NCI-H1417 (cell line): ENCODE measurements at places on chromosomes 13 and 19.

DNA sequence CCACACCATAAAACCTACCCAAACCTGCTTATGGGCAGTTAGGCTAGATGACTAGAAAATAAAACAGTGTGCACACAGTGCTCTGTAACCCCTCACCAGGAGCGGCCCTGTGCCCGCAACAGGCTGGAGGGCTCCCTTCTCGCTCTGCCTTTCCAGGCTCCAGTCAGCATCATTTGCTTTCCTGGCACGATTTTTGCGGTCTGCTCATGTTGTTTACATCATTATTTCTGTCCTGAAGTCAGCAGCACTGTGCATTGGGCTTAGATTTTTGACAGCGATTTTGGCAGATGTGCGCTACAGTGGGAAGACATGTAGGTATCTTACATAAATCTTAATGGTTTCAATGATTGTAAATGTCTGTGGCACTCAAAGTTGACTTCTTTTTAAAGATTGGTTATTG is 344.0 kb downstream of the MTUS2 start:
- no peak for DNase-seq

DNA sequence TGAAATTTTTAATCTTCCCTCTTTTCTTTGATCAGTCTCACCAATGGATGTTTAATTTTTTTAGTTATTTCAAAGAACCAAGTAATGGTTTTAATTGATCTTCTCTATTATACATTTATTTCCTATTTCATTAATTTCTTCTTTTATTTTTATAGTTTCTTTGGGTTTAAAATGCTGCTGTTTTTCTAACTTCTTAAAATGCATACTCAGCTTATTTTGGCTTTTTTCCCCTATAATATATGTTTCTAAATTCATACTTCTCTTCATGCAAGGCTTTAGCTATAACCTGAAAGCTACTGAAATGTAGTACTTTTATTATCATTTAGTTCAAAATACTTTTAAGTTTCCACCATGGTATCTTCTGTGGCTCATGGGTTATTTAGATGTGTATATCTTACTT is 53.9 kb downstream of the ANKRD10 start:
- no peak for DNase-seq

GRCh38 chr13:36069881-36070366 is 61.3 kb downstream of the DCLK1 start:
- DNase-seq: no peak

DNA sequence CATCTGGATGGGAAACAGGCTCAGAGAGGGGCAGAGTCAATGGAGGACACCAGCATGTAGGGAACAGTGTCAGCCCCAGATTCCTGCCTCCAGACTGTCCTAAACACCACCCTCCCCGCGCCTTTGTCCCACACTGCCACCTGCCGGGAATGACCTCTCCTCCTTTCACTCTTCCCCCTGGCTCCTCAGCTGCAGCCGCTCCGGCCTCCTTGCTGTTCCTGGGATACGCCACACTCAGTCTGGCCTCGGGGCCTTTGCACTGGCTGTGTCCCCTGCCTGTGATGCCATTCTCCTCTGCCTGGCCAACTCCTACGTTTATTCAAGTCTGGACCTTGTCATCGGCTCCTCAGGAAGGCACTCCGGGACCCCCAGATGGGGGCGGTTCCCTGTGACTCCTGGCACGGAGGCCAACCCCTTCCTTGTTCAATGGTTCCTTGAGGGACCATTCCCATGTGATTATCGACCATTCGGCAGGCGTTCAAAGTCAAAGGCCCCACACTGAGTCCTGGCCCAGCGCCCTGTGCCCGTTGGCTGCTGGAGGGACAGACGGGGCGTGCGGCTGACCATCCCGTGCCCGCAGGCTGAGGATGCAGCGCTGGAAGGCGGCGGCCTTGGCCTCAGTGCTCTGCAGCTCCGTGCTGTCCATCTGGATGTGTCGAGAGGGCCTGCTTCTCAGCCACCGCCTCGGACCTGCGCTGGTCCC is 15.8 kb downstream of the FUT6 start:
- DNase-seq: no peak

DNA sequence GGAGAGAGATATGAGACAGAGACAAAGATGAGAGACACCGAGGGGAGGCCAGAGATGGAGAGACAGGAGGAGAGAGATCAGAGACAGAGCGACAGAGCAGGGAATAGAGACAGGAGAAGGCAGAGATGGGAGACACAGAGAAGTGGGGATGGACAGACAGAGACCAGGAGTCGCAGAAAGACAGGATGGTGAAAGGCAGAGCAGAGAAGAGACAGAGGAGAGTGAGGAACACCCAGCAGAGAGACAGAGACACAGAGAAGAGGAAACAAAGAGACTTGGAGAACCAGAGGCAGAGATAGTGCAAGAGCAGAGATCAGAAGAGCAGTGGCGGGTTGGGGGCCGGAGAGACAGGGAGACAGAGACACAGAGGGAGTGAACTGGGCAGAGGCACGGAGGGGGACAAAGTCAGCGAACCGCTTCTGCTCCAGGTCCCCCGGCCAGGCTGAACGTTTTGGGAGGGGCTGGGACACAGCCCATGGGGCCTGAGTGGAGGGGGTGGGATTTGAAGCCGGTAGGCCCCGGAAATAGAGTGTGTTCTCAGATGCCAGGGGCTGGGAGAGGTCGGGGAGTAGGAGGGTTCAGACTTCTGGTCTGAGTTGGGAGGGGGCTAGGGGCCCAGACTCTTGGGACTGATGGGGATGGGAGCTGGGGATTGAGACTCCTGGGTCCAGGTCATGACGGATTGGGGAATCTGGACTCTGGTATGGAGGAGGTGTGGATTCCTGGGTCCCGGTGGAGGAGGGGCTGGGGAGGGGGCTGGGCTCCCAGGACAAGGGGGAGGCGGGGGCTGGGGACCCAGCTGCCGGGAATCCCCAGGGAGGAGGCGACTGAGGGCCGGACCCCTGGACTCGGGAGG is 654 bp downstream of the ZNF579 start:
- peak; percentile 41 for DNase-seq

DNA sequence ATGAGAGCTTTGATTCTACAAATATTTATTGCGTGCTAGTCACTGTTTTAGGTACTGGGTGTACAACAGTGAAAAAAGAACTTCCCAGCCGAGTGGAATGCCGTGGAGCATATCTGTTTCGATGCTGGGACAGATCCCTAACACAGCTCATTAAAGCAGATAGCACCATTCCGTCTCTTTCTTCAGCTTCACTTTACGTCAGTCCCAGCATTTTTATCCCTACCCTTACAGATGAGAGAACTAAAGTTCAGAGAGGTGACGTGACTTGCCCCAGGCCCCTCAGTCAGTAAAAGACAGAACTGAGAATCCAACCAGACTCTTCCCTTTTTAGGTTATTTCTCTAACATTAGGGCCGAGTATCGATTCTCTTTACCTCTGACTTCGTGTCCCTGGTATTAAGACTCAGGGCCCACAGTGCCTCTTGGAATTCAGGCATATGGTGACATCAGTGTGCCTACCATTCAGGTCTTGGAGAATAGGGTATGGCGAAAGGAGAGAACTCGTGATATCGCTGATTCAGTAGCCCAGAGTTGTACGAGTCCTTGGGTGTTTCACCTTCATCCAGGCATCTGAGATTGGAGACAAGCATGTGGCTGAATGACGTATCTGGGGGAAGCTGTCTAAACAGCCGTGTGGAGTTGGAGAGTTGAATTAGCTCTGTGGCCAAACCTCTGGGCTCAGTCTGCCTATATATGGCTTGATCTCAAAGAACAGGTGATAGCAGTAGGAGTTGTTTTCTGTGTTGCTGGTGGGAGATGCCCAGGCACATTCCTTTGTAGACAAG is 27.1 kb downstream of the ACTN4 start:
- no peak for DNase-seq

GRCh38 chr19:3670796-3671679 is 29.2 kb downstream of the PIP5K1C start:
- DNase-seq: no peak

GRCh38 chr13:50243931-50244330 is 228.7 kb downstream of the KCNRG start:
- DNase-seq: no peak

GRCh38 chr13:110628952-110629701 is 13.8 kb downstream of the NAXD start:
- no peak for DNase-seq
